Cerebellum (tissue), 4 donors: ENCODE measurements at places on chromosomes 7 and 10. TPM values are rescaled to one million over a fixed set of nuclear protein-coding genes. Genes with fewer than 3 reads are reported as not detected.

DNA sequence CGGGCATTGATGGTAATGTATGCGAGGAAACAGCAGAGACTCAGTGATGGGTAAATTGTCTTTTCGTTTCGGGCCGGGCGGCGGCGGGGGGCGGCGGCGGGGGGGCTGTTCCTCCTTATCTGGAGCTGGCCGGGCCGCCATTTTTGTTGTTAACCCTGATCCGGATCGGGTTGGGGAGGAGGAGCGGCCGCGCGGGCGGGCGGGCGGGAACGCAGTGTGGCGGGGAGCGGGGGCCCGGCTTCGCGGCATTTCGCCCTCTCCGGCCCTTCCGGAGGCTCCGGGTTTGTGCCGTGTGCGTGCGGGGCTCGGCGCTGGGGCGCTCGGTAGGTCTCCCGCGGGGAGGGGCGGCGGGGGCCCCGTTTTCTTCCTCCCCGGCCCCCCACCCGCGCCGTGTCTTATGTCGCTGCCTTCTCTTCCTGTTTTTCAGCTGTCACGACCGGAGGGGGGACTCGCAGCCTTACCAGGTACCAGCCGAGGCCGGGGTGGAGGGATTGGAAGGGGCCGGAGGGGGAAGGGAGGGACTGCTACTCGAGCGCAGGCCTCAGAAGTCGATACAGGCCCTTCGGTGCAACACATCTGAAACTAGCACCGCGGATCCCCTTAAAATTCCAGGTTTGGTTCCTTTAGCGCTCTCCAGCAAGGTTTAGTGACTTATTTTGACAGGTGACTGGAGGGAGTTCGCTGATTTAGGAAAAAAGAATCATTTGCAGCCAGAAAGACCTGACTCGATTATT lies 820 bp downstream of the WAC start:
- DNase-seq, result peak; percentile 59

DNA sequence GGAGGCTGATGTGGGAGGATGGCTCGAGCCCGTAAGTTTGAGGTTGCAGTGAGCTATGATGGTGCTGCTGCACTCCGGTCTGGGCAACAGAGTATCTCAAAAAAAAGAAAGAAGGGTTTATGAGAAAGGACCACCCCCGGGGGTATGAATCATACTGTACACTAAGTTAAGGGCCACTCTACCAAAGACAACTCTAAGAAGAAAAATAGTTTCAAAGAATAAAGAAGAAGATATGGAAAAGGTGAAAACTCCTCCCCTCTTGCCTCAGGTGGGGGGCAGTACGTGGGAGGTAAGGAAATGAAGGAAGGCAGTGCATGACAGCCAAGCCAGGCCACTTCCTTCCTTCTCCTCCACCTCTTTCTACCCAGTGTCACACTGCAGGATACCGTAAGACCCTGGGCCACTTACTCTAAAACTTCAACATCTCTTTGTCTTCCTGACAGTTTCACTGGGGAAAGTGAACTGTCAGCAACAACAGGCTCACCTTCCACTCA lies 61.3 kb downstream of the PIP4K2A start:
- DNase-seq, result no peak

DNA sequence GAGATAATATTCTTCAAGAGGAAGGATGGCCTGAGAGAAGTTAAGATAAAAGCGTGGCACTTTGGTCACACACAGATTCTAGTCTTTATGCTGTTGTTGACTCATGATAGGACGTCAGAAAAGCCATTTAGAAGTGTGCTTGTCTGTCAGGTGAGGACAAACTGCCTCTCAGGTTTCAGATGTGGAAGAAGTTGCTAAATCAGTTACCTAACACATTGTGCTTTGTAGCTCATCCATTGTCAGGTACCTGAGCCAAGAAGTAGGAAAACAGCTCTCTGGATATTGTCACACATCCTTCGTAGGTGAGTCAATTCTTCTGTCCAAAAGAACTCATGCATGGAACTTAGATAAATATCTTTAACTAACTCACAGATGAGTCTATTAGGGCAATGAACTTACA lies 49.5 kb upstream of the PHYHIPL start:
- DNase-seq, result no peak

GRCh38 chr10:282294-283139 lies 147.3 kb downstream of the ZMYND11 start:
- DNase-seq, result no peak

GFRA1 gene
- total RNA-seq, result 30.4 TPM

WEE2 gene
- 0.45 TPM for total RNA-seq

CACNB2 gene
- total RNA-seq, result 16.2 TPM

LRCH4 gene
- 13.6 TPM for total RNA-seq

CC2D2B gene
- total RNA-seq, result 2.5 TPM
